ENCODE measurements at places on chromosomes 7 and 10. TPM values are rescaled to one million over a fixed set of nuclear protein-coding genes. Genes with fewer than 3 reads are reported as not detected.

LIPN gene
- total RNA-seq = not detected

DNAH11 gene
- total RNA-seq = 0.46 TPM

DMTF1 gene
- total RNA-seq = 56.5 TPM

ADAM12 gene
- total RNA-seq = 23.6 TPM

C10orf143 gene
- 0.85 TPM for total RNA-seq

TACC2 gene
- total RNA-seq = 2.7 TPM

STEAP1B gene
- 6.9 TPM for total RNA-seq

RSPH10B2 gene
- total RNA-seq = 0.14 TPM

ITPRIP gene
- total RNA-seq = 9.6 TPM

GNG11 gene
- 40.3 TPM for total RNA-seq

TEX47 gene
- total RNA-seq = not detected

NKX2-3 gene
- total RNA-seq = not detected

OR2A42 gene
- not detected for total RNA-seq

GALNT17 gene
- total RNA-seq = not detected

CYP3A4 gene
- not detected for total RNA-seq

TMEM273 gene
- under 0.01 TPM for total RNA-seq

GDF10 gene
- total RNA-seq = 1.2 TPM

CALD1 gene
- total RNA-seq = 649 TPM

CPA4 gene
- total RNA-seq = 25.9 TPM

STYXL1 gene
- total RNA-seq = 56.9 TPM
